T-cell (primary cell): ENCODE measurements at places on chromosomes 11 and 22.

- no peak for DNase-seq
These were observed 936.5 kb downstream of the TBC1D22A start for GRCh38 chr22:47698906-47699305.

- DNase-seq, result no peak
These were observed 5.7 kb upstream of the TNFRSF13C start for GRCh38 chr22:41932353-41932752.

- DNase-seq, result no peak
These were observed 7.3 kb downstream of the PACSIN2 start for GRCh38 chr22:43007519-43008102.

- DNase-seq, result no peak
These were observed 8.7 kb downstream of the MYO18B start for GRCh38 chr22:25750569-25751173.

DNA sequence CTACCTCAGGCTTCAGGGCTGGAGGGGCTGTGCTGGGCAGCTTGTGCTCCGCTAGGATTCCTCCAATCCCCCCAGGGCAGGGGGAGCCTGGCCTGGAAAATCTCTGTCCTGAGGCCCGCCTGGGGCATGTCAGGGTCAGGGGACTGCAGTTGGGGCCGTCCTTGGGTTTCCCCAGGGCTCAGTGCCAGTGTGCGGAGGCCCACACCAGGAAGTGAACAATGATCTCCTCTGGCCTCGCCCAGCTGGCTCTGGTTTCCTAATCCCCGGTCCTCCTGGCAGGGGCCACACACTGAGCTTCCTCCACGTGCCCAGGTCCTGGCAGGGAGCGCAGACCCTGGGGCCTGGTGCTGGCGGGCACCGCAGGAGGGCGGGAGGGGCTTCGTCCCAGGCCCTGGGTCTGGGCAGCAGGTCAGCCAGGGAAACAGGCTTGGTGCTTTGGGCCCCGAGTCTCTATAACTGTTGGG lies 1.4 kb upstream of the MUC2 start:
- no peak for DNase-seq

GRCh38 chr22:46798366-46799350 lies 36.2 kb downstream of the TBC1D22A start:
- peak; percentile 24 for DNase-seq

DNA sequence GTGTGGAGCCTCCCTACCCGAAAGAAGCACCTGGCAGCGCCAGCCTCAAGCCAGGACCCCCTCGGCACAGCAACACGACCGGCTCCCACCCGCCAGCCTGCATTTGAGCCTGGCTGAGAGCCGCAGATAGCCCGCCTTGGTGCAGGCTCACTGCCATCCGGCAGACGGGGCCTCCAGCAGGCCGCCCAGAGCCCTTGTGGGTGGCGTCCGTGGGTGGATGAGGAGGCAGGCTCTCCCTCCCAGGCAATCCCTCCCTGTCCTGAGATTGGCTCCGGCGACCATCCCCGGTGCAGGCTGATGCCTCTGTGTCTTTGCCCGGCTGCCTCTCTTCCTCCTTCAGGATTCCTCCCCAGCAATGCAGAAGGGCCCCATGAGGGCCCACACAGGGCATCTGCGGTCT lies 1527.9 kb downstream of the BRD1 start:
- no peak for DNase-seq

- DNase-seq, result no peak
These were observed 6.6 kb downstream of the SNX19 start for GRCh38 chr11:130909650-130910049.

DNA sequence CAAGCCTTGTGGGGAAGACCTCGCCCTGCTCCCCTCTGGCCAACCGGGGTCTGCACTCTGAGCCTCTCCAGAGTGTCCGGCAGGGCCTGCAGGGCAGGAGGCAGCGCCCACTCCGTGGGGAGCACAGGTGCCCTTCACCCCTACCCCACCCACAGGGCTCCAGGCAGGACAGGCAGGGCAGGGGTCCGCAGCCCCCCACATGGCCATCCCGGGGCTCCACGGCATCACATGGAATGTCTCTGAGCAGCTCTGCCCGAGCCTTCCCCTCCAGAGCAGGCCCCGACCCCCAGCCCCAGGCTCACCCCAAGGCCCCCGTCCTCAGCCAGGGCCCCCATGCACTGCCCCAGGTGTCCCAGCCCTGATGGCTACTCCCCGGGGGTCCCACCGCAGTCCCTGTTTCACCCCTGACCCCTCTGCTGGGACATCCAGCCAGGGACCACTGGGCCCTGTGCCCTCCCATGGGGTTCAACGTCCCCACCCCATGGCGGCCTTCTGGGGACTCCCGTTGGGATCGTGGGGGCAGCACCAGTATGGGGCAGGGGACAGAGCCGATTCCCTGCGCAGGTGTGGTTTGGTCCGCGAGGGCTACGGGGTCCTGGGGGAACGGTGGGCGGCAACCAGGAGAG lies 77.7 kb downstream of the BRD1 start:
- DNase-seq, result no peak

GRCh38 chr11:132033051-132033450 lies 662.6 kb downstream of the NTM start:
- no peak for DNase-seq

- DNase-seq, result no peak
These were observed 304.5 kb upstream of the SYN3 start for GRCh38 chr22:33362702-33363101.

GRCh38 chr11:8871171-8871775 lies 39.7 kb upstream of the AKIP1 start:
- no peak for DNase-seq

DNA sequence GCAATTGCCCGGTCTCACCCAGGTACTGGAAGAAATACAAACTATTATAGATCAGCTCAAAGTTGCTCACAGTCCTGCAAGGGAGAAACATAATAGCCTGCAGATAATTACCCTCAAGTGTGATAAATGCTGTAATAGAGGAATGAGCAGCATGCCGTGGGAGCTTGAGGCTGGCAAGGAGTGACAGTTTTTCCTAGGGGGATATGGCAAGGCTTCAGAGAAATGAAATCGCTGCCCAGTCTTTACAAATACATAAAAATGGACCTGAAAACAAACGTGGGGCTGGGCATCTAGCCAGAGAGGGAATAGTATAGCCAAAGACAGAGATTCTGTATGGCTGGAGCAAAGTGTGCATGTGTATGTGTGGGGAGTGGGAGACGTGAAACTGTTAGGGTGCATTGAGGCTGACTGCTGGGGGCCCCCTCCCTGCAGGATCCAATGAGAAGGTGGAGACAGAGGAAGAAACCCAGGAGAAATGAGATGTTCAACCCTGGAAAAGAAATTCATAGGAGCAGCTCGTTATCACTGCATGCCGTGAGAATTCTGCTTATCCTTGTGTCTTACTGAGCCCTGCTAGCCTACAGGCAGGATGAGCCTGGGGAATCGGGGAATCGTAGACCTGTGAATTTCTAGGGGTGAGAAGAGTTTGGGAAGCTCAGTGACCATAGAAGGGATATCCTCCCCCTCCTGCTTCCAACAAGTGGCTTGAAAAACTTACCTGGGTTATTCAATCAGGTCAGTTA lies 167.0 kb downstream of the LDLRAD3 start:
- no peak for DNase-seq

DNA sequence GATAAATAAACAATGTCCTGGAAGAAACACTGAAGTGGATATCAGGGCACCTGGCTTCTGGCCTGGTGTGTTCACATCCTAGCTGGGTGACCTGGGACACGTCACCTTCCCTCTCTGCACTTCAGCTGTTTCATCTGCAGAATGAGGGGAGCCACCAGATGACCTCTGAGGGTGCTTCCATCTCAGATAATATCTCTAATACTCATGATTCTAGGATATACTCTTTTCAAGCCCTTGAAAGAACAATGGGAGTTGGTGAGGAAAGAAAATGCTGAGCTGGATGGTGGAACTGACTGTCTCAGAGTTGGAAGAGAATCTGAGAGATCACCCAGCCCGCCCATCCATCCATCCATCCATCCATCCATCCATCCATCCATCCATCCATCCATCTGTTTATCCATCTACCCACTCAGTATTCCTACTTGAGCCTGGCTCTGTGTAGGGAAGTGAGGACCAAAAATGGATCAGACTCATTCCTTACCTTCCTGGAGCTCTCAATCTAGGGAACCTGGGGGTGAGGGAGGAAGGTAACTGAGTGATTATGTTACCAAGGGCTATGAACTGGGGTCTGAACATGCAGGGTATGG lies 28.2 kb upstream of the LIPT2 start:
- DNase-seq, result no peak

- DNase-seq, result no peak
These were observed 361.3 kb downstream of the OR4C45 start for GRCh38 chr11:50394017-50394416.
